ENCODE measurements at places on chromosomes 3 and 15.

DNA sequence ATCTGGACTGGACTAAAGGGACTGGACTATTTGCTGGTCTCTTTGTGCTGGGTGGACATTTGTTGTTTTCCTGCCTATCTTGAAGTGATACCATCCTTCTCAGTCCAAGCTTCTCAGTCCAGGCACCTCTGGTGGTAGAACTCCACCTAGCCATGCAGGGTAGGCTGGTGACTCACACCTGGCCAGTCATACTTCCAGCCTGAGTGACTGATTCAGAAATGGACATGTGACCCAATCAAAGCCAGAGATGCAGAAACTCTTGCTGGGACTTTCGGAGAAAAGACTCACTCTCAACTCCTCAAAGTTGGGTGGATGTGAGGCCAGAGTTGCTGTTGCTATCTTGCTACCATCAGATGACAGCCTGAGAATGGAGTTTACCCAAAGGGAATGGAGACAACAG lies 5.6 kb upstream of the ASB14 start:
- H3K4me3 ChIP-seq = no peak overlapping the region
- H3K36me3 ChIP-seq = no peaks in the 10 kb centered on the region
- no peaks in the 10 kb centered on the region for H3K4me1 ChIP-seq

GRCh38 chr3:114624571-114625181 lies 330.8 kb downstream of the TIGIT start:
- peaks cover 16% of the 10 kb centered on the region for H3K36me3 ChIP-seq
- peaks cover 26% of the 10 kb centered on the region for H3K4me1 ChIP-seq
- no peak overlapping the region for H3K4me3 ChIP-seq
- no peak overlapping the region for H3K27ac ChIP-seq
- no peaks in the 10 kb centered on the region for H3K27me3 ChIP-seq

GRCh38 chr3:129131465-129132088 lies 10.0 kb upstream of the RAB43 start:
- no peaks in the 10 kb centered on the region for H3K4me1 ChIP-seq
- no peak overlapping the region for H3K27ac ChIP-seq
- H3K4me3 ChIP-seq = no peak overlapping the region

DNA sequence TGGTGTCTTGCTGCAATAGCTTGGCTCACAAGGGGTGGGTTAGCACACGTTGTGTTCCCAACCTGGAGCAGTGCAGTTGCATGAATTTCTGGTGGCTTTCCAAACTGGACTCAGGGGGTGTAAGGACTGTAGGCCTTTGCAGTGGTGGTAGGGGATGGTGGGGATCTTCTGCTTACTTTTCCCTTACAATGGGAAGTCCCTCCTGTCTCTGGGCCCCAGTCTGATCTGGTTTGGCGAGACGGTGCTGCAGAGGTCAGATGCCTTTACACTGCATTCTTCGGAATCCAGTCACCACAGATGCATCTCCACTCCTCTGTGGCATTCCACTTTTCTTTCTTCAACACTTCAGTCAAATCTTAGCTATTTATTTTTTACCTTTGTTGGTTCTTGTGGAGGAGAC lies 132.1 kb downstream of the DOCK3 start:
- no peak for ATAC-seq
- no peak overlapping the region for H3K4me3 ChIP-seq
- H3K27ac ChIP-seq = no peak overlapping the region
- H3K4me1 ChIP-seq = no peaks in the 10 kb centered on the region

GRCh38 chr3:35664460-35664919 lies 25.2 kb downstream of the ARPP21 start:
- H3K27ac ChIP-seq = no peak overlapping the region
- no peak overlapping the region for H3K4me3 ChIP-seq
- no peaks in the 10 kb centered on the region for H3K4me1 ChIP-seq
- no peaks in the 10 kb centered on the region for H3K36me3 ChIP-seq
- no peak for ATAC-seq
- no peaks in the 10 kb centered on the region for H3K27me3 ChIP-seq

GRCh38 chr3:6965881-6966280 lies 105.0 kb downstream of the GRM7 start:
- no peaks in the 10 kb centered on the region for H3K27me3 ChIP-seq
- ATAC-seq = no peak
- no peak overlapping the region for H3K27ac ChIP-seq
- H3K36me3 ChIP-seq = no peaks in the 10 kb centered on the region
- H3K4me3 ChIP-seq = no peak overlapping the region

DNA sequence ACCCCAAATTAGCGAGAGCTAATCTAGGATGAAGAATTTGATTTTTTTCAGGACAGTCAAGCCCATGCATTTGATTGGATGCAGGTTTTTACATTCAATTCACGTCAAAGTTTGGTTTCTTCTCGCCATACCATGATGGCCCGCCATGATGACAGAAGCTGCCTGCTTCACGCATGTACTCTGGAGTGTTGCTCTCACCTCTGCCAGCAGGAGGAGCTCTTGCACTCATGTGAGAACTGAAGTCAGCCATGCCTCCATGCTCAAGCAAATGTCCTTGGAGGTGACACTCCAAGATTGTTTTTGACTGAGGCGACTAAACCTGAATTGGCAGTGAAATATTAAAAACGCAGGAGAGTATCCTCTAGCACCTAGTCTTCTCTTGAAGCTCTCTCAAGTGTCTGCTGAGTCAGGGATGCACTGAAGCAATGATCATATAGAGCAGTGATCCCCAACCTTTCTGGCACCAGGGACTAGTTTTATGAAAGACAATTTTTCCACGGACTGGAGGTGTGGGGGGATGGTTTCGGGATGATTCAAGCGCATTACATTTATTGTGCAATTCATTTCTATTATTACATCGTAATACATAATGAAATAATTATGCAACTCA lies 120.9 kb downstream of the SAMMSON start:
- H3K36me3 ChIP-seq = no peaks in the 10 kb centered on the region
- H3K4me1 ChIP-seq = no peaks in the 10 kb centered on the region
- H3K4me3 ChIP-seq = no peak overlapping the region
- peak; percentile 73 for ATAC-seq
- H3K27me3 ChIP-seq = peaks cover 2% of the 10 kb centered on the region
- no peak overlapping the region for H3K27ac ChIP-seq

DNA sequence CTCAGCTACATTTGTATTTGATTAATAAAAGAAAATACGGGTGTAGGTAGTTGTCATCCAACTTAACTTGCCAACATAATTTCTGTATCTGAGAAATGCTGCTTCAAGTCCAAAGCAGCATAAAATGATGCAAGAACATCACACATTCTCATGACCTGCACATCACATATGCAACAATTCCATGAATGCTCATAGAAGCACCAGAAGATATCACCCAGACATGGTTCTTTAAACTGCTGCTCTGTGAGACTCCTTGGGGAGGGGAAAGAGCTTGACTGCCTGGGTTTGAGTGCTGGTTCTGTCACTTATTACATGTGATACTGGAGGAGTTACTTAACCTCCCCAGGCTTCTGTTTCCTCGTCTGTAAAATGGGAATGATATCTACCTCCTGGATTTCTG lies 39.4 kb downstream of the CHST14 start:
- H3K4me1 ChIP-seq = peaks cover 34% of the 10 kb centered on the region
- H3K27ac ChIP-seq = no peak overlapping the region
- no peak for ATAC-seq
- H3K4me3 ChIP-seq = peak overlapping the region; percentile 57

GRCh38 chr15:29968099-29968894 lies 114.5 kb upstream of the GOLGA8J start:
- no peak overlapping the region for H3K27ac ChIP-seq
- no peaks in the 10 kb centered on the region for H3K36me3 ChIP-seq
- H3K4me1 ChIP-seq = no peaks in the 10 kb centered on the region
- peak; percentile 41 for ATAC-seq

DNA sequence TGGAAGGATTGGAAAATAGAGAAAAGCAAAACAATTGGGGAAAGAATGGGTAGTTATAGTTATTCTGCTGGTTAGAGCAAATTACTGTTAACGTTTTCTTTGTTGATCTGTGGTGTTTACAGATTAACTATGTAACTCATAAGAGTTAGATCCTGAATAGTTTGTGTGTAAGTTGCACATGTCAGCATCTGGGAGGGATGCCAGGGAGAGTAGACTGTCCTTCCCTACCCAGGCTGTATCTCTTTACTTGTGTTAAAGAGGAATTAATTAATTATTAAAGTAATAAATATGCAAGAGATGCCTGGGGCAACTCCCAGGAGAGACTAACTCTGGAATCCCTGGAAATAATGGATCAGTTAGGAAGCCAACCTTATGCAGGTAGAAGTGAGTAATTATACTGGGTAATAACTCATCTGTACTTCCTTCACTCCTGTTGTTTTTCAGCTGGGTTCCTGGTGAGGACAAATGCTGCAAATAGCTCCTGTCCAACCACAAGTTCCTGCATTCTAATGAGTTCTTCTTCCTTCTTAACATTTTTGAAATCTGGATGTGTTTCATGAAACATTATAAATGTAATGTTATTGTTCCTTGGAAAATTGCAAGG lies 18.9 kb downstream of the GHRL start:
- peaks cover 25% of the 10 kb centered on the region for H3K4me1 ChIP-seq
- no peak overlapping the region for H3K4me3 ChIP-seq
- H3K27me3 ChIP-seq = no peaks in the 10 kb centered on the region
- H3K36me3 ChIP-seq = peaks cover 49% of the 10 kb centered on the region
- H3K27ac ChIP-seq = peak overlapping the region; percentile 65

- no peak overlapping the region for H3K27ac ChIP-seq
- H3K27me3 ChIP-seq = no peaks in the 10 kb centered on the region
- ATAC-seq = no peak
- peaks cover 7% of the 10 kb centered on the region for H3K4me1 ChIP-seq
- no peak overlapping the region for H3K4me3 ChIP-seq
Observed at GRCh38 chr3:101414121-101414520, 93.7 kb upstream of the IMPG2 start.
